ENCODE measurements at places on chromosomes 12 and 14.

GRCh38 chr12:98719515-98720504 lies 74.7 kb downstream of the APAF1 start:
- no peak for DNase-seq

- no peak for DNase-seq
Measured at GRCh38 chr12:130922511-130922953, 31.2 kb upstream of the ADGRD1 start.

DNA sequence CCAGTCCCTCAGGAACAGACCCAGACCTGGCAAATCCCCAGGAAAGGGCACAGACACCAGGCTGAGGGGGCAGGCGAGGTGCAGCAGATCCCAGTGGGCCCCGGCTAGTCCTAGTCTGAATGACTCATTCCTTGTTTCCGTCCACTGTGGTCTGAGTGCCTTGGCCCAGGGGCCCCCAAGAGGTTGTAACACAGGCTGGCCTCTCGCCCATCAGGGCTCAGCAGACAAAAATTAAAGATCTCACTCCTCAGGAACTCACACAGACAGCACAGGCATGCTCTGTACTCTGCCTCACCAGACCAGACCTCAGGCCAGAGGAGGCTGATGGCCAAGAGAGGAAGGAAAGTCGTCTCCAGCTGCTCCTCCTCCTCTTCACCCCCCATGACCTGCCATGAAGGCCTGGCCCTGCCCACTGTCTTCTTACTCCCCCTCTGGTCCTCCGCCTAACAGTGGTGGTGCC lies 7.7 kb upstream of the LTBP2 start:
- no peak for DNase-seq

- DNase-seq = no peak
Measured at GRCh38 chr12:25698772-25699171, 145.7 kb upstream of the LMNTD1 start.

GRCh38 chr12:81953541-81953940 lies 194.4 kb upstream of the PPFIA2 start:
- DNase-seq = no peak

DNA sequence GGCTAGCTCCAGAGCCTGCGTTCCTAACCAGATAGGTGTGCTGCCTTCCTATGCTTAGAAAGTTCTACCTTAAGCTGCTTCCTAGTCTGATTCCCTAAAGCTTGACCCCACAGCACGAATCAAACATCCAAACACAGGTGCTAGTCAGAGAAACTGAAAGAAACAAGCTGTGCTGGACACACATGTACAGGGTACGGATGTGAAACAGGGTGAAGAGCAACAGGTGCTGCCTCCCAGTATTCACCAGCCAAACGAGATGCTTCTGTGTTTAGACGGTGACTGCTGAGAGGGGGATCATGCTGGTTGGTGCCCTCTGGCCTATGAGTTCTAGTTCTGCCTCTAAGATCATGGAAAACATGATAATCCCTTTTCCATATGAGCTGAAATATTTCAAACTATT lies 105.3 kb downstream of the GRIP1 start:
- no peak for DNase-seq

DNA sequence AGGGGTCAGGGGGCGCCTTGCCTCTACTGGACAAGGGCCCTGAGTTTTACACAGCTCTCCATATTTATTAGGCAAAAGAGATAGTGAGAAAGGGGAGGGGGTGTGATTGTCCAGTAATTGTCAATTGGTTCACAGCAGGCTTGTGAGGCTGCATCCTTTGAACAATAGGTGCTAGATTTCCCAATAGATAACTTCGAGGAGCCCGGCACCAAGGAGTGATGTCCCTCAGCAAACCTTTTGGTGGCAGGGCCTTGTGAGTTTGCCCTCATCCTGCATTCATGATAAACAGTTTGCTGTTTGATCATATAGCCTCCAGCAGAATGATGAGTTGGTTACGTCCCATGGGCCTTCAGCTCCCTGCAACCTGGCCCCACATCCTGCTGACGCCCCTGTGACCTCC lies 2.7 kb upstream of the PRIMA1 start:
- DNase-seq = no peak

All from left forelimb (tissue), 1 donor.